NCI-H146 (cell line): ENCODE measurements at places on chromosomes 6 and 20.

GRCh38 chr6:4658486-4658885, 117.7 kb upstream of the CDYL start:
- DNase-seq, result no peak

- peak; percentile 56 for DNase-seq
Measured at GRCh38 chr6:131787766-131788712, 19.8 kb upstream of the ENPP1 start.

GRCh38 chr6:15387118-15387517, 141.2 kb downstream of the JARID2 start:
- no peak for DNase-seq

DNA sequence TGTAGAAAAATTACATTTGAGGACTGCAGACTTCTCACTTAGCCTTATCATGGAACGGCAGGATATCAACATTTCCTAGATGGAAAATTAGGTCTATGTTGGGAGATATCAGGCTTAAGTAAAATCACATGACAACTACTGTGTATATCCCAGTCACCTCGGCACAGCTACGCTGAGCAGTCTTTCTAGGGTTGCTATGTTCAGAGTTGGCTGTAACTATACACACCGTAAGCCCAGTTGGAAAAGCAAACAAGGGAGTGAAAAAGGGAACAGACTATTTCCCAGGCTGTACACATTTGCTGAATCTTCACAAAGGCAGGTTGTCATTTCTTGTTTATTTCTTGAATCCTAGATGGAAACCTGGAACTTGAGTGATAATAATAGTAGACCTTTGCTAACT, 80.7 kb upstream of the PTPRK start:
- peak; percentile 81 for DNase-seq
